ENCODE measurements at places on chromosomes 3 and 15.

DNA sequence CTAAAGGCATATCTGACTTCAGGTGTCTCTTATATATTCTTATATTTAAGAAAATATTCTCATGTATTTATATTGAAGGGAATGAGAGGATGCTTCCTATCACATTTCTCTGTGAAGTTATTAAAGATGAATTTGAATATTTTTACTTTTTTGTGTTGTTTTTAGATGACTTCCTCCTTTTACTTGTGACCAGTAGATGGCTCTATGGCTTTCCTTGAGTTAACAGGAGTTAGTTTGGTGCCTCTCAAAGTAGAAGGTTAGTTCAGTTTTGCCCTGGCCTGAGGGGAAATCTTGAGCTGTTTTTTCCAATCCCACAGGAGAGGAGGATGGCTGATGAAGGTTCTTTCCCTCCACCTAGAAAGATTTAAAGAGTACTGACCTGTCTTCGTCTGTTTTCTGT is 80.7 kb downstream of the SQOR start:
- DNase-seq, result no peak

- no peak for DNase-seq
Measured at GRCh38 chr3:36678216-36679013, 85.9 kb downstream of the DCLK3 start.

DNA sequence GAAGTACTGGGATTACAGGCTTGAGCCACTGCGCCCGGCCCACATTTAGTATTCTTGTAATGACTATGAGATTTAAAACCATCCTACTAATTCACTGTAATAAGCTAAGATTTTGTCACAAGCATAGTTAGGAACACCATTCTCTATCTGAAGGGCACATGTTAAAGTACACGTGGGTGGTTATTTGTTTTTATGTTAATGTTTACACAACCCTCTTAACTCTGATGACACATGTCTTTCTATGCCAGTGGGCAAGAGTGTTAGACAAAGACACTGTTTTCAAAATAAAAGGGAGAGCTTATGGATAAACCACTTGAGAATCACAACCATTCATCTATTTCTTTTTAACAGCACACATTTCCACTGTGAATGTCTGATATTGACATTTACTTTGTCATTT is 537.6 kb upstream of the IL12A start:
- DNase-seq, result peak; percentile 73

DNA sequence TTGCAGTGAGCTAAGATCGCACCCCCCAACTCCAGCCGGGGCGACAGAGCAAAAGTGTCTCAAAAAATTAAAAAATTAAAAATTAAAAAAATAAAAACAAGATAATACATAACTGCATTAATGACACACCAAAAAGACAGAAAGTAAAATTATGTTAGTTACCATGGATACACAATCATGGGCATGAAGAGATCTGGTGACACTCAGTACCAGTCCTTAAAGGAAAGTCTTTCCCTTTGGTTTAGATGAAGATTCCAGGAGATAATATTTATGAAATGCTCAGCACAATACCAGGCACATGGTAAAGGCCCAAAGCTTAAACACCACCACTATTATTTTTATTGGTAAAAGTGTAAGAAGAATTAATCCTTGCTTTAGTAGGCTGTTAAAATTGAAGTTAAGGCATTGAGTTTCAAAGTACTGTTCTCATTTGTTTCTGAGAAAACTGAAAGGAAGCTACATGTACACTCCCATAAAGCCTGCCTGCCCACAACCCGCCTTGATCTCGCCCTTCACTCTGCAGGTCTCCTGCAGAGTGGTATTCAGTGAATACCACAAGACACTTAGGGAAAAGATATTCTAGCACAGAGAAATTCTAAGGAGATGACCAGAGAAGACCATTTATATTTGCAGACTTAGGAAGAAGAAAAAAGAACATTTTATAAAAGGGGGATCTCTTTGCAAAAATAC is 52.3 kb downstream of the SUCLG2 start:
- DNase-seq, result no peak

GRCh38 chr3:38349684-38350359 is 3.2 kb downstream of the XYLB start:
- DNase-seq, result no peak

DNA sequence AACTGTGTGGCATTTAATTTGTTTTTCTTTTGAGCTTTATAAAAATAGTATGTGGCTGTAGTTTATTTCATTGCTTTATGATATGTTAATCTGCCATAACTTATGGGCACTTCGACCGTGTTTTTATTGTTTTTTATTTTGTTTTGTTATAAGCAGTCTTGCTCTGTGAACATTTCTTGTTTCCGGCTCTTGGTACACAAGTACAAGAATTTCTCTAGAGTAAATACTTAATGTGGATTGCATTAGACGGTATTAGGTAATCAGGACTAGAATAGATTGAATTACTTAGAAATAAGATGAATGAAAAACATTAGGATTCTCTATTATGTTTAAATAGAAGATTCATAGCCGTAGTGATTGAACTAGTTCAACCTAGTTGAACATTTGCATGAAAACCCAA is 2.1 kb downstream of the ZFAND6 start:
- DNase-seq, result no peak

DNA sequence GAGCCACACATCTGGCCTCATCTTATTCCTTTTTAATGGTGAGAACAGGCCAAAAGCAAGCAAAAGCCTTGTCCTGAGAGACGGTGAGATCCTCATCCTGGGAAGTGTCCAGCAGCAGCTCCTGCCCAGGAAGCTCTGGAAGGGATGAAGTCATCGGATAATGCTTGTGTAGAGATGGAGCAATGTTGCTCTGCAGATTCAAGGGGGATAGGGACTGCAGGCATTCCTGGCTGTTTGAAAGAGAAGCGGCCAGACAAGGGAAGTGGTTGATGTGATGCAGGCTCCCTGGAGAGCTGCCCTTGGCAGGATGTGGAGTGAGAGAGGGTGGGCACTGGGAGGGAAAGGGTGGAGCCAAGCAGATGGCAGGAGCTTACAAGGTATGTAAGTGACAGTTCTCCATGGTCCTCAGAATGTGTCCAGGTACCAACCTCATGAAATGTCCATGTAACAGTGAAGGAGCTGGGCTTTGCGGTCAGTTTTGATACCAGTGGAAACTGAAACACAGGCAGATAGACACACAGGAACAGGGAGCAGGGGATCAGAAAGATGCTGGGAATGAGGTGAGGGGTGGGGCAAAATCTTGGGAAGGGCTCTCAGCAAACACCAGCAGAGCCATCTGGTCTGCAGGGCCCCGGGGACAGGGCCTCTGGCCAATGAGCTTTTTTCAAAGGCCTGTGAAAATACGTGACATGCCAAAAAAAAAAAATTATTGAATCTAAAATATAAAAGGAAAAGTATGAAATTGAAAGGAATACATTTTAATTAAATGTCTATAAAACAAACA is 32.2 kb upstream of the LACTB start:
- DNase-seq, result no peak

DNA sequence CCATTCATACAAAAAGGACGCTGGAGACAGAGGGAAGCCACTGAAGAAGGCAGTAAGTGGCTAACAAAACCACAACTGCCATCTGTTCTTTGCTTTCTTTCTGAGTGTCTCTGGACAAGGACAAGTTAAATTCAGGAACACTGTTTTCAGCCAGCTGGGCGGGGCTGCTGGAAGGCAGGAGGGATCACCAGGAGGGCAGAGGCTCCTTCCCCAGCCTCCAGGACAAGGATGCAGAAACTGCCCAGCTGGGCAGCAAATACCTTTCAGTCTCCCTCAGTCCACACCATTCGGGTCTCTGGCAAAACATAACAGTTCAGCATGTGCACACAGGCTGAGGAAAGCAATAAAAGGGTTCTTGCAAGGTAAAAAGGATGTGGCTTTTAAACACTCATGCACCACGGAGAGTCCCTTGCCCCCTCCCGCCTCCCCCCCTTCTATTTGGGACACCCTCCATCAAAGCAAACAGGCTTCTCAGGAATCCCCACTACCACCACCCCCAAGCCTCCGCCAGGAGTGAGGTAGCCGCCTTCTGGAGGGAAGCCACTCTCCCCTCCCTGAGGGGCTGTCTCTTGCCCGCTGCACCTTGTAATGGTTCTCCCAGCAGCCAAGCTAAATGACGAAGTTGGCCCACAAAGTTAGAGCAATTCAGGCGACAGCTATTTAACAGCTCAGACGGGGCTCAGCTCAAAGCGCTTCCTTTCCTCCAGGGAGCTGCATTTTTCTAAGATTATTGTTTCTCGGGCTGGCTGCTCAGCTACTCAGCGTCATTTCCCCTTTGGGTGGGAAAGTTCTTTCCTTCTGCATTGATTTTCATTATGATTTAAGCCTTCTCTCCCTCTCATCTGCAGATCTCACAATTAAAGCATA is 3.8 kb downstream of the HEG1 start:
- DNase-seq, result no peak

- DNase-seq, result no peak
Measured at GRCh38 chr3:9855594-9855993, 11.8 kb upstream of the RPUSD3 start.

DNA sequence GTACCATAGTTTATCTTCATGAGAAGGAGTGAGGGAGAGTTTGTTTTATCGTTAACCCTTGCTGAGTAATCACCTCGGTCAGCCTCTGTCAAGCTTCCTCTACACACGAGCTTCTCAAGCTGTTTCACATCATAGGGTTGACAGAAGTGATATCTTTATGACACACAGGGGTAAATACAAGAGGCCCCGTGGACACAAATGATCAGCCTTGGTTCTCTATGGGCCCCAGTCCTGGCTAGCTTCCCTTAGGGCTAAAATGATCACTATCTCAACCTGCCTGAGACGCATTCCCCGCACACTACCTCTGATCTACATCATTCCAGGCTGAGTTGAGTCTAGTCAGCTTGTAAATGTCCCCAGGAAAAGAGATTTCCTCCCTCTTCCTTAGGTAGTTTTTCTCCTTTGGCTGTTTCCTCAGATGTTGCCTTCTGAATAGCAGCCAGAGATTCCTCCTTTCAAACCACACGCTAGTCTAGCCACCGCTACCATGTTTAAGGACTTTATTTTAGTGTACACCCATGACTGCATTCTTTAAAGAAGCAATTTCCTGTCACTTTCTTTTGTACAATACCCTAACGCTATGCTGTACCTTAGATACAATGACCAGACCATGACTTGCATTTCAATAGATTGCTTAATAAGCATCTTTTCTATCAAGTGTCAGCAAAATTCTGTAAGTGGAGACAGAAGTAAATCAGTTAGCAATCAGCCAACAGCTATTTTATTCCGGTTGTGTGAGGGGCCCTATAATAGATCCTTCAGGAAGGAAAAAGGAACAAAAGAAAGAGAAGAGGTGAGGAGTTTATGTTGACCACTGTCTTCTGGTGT is 35.1 kb upstream of the PPARG start:
- no peak for DNase-seq

- no peak for DNase-seq
Measured at GRCh38 chr3:181134873-181135272, 145.3 kb upstream of the DNAJC19 start.

DNA sequence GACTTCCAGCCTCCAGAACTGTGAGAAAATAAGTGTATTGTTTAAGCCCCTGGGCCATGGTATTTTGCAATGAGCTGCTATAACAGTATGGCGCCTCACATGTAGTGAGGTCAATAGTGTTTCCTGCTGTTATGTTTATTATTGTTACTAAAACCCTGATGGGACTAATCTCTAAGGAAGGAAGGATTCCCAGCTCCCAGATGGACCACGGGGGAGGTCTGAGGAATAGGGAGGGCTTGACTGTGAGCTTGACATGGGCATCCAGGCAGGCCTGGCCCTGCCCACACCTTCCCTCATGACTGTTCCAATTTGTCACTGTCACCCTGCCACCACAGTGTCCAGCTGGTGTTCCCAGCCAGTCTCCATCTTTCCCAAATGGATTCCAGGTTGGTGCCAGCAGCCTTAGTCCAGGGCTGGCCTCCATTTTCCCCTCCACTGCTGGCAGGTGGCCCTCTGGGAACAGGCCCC is 14.5 kb upstream of the SLC41A3 start:
- DNase-seq, result no peak

- DNase-seq, result no peak
Measured at GRCh38 chr15:65330934-65331645, 26.6 kb downstream of the RNU5B-1 start.

GRCh38 chr3:158539414-158540014 is 31.5 kb upstream of the MLF1 start:
- peak; percentile 27 for DNase-seq

GRCh38 chr3:114454551-114455251 is 160.9 kb downstream of the TIGIT start:
- DNase-seq, result no peak

DNA sequence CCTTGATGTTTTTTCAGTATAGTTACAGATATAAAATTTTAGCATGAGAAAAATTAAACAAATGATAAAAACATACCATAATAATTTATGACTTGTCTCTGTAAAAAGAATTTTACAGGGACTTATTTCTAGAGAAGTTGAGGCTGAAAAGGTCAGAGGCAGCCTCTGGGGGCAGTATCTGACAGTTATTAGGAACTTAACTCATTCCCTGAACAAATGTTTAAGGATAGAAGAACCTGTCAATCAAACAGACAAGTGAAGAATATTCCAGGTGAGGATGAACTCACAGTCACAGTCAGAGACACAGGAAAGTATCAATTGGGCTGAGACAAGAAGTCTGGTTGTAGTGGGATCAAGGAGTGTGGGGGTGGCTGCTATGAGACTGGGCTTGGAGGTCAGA is 7.3 kb downstream of the MYLK start:
- DNase-seq, result no peak

GRCh38 chr3:122784436-122784835 is 9.2 kb downstream of the HSPBAP1 start:
- DNase-seq, result no peak

DNA sequence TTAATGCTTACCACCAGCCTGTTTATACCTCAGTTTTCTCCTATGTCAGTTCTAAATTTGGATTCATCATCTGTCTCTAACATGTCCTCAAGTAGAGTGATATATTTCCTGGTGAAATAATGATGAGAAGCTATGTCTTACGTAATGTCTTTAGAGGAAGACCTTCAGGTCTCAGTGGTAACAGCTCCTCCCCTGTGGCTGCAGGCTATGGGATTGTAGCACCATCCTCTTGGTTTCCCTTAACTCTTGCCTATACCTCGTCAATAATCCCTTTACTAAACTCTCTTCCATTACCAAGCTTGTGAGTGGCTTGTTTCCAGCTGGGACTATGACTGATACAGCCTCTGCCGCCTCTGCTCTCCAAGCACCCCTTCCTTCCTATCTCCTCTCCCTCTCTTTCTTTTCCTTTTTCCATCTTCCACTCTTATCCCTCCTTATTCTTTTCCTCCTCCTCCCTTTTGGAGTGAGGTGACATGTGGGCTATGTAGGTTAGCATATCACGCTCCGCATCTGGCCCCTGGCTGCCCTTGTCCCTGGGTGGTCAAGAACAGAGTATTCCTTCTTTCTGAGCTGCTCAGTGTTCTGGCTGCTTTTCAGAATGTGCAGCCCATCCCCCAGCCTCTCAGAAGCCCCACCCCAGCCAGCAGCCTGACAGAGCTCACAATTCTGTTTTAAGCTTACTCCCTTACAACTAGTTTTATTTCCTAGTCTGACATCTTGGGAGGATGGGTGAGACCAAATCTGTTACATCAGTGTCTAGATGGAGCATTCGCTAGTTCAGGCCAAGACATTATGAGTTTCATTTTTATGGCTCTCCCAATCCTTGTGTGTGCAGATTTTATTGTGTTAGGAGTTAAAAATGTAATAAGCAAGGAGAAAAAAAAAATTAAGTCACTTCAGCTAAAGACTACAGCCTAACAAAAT is 75.0 kb upstream of the RNU6-1 start:
- peak; percentile 55 for DNase-seq

- no peak for DNase-seq
Measured at GRCh38 chr3:88030210-88030609, 28.6 kb downstream of the CGGBP1 start.

- no peak for DNase-seq
Measured at GRCh38 chr15:58742819-58743502, 6.5 kb downstream of the ADAM10 start.
